ENCODE measurements at places on chromosomes 7 and 10.

DNA sequence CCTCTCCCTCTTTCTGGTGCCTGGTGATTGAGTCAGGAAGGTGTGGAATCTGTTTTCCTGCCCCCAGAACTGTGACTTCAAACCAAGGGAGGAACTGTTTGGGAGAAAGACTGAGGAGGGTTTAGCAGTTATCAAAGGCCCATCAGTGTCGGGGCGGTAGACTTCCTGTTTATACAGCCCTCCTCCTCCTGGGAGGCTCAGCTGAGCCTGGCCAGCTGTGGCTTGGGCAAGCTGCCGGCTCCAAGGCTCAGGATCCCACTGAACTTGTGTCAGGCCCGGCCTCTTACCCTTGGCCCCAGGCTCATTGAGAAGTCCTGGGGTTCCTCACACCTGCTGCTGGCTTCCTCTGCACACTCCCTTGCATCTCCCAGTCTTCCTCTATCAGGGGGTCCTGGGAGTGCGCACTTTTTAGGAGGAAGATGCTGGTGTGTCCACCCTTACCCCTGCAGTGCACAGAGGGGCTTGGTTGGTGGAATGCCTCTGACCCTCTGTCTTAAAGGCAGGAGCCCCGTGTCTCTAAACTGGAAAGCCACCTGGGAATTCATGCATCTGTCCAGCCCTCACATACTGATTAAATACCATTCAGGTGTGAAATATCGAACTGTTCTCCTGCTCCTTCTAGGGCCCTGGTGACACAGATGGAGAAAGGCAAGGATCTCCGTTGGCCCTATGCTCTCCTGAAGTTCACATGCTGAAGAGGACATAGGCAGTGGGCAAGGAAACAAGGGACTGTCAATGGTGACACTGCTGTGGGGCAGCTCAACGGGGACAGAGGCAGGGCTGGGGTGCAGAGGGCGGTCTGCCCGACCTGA is 32.4 kb downstream of the CXCL12 start:
- no peak for DNase-seq

DNA sequence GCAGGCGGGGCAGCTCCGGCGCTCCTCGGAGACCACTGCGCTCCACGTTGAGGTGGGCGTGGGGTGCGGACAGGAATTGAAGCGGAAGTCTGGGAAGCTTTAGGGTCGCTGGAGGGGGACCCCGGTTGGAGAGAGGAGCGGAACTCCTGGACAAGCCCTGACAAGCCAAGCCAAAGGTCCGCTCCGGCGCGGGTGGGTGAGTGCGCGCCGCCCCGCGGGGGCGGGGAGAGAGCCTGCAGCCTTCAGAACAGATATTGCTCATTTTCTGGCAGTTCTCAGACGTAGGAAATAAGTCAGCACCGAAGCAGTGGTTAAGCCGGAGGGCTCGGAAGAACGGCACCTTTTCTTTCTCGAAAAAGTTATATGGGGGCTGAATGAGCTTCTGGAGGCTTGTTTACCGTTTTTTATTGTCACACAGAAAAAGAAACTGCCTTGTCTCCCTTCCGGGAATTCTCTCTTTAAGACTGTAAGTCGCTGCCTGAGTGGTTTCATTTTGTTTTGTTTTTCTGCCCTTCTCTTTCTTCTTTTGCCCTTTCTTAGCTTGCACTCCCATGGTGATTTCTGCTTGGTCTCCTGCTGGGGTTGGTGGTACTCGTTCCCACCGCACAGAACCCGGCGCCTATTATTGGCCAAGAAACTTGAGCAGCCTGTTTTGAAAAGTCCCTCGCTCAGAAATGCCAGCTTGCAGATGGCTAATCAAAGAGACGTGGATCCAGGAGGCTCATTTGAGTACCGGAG is 732 bp downstream of the FAS start:
- DNase-seq: no peak

GRCh38 chr10:112950714-112951358 is 789 bp downstream of the TCF7L2 start:
- no peak for DNase-seq

GRCh38 chr7:93364806-93365205 is 132.6 kb downstream of the VPS50 start:
- DNase-seq: no peak

- no peak for DNase-seq
Measured at GRCh38 chr10:90579602-90580242, 278.1 kb downstream of the HTR7 start.

- no peak for DNase-seq
Measured at GRCh38 chr10:75772153-75772887, 340.9 kb downstream of the LRMDA start.

Measured in DMS153 (cell line).